Stimulated activated CD4-positive, alpha-beta T cell treated with anti-CD3 and anti-CD28 coated beads, Interleukin-2, amount 100 ng/mL, for 4 hours (primary cell): ENCODE measurements at places on chromosomes 4 and X.
A peak's percentile ranks its signal among the peaks of the same experiment; 100 is the strongest.

- no peak for DNase-seq
Measured at GRCh38 chr4:38703635-38704034, 39.6 kb downstream of the KLF3 start.

DNA sequence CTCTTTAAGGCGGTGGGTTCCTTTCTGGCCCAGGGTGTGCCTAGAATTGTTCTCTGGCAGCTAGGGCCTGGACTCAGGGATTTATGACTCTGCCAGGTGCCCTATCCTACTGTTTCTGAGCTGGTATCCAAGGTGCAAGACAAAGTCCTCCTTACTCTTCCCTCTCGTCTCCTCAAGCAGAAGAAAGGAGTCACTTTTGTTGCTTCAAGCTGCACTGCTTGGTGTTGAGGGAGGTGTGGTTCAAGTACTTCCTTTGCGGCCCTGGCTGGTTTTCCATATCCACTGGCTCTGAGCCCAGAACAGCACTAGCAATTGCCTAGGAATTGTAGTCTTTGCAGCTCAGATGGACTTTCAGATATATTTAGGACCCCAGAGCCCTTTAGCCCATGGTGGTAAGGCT, 39.3 kb downstream of the RTL3 start:
- DNase-seq: no peak

GRCh38 chr4:139808381-139808807, 142.8 kb downstream of the MGST2 start:
- DNase-seq: no peak

DNA sequence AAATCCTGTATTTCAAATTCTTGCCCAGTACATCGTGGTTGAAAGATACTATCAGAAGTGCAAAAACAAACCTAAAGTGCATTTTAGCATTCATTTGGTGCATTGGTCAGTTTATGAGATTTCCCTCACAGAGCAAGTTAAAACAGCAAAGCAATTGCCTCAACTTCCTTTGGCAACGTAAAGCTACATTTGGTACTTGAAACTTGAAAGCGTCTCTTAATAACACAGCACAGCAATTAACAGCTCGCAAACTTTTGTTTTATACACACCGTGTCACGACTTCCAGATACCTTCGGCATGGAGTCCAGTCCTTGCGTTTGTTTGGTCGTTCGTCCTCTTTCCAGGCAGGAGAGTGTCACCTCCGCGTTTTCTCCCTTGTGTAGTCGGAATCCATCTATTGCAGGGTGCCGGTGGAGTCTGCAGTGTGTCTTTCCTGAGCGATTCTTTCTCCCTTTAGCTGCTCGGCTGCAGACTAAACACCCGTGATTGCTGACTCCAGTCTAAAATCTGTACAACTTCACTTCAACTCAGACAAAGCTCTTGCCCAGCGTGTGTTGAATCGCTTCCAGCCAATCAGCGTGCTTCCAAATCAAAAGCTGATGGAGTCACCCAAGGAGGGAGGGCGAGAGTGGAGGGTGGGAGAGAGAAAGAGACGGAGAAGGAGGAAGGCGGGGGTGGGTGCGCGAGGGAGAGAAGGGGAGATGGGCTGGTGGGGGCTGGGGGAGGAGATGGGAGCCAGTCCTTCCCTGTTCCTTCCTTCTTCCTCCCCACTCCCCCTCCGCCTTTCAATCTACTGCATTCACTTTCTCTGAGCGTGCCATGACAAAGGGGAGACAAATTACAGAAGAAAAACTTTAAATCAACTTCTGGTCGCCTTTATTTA, at the start of gene PCDH18:
PCDH18 (minus strand) TSS at position 509 of the 883 bp plus-strand sequence; CDS start at position 103, 406 bp downstream.
- DNase-seq: no peak

DNA sequence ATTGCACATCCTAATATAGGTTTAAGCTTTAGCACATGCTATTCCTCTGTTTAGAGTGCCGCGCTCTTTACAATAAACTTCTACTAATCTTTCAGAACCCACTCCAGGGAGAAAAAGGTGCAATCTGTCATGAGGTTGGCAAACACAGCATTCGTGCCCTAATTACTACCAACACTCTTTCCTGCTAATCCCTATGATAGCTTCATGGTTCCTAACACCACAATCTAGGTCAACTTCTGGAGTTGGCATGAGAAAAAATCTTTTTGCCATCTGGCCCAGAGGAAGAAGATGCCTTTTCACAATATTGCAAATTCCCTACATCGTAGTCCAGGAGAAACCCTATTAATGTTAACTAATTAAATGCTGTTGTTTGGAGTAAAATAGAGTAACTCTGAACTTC, 39.6 kb downstream of the TMA16 start:
- DNase-seq: no peak

GRCh38 chr4:98341309-98341708, 80.1 kb downstream of the RAP1GDS1 start:
- DNase-seq: no peak

- DNase-seq: no peak
Measured at GRCh38 chr4:7661846-7662506, 227.2 kb upstream of the PSAPL1 start.

DNA sequence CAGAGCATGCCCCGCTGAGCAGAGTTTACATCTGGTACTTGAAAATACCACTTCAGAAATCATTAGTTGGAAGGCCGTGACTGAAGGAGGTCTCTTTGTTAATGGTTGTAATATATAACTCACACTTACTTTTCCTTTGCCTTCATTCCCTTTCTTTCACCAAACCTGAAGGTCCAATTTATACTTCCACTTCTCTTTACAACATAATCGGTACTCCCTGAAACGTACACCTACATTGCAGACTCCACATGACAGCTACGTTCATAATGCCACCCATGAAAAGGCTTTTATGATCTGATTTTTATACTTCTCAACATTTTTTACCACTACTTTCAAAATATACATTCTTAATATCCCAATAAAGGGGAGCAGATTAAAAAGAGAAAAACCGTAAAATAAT, 298.7 kb downstream of the C4orf33 start:
- DNase-seq: no peak

GRCh38 chrX:9953396-9953795, 13.8 kb upstream of the CLDN34 start:
- DNase-seq: no peak

DNA sequence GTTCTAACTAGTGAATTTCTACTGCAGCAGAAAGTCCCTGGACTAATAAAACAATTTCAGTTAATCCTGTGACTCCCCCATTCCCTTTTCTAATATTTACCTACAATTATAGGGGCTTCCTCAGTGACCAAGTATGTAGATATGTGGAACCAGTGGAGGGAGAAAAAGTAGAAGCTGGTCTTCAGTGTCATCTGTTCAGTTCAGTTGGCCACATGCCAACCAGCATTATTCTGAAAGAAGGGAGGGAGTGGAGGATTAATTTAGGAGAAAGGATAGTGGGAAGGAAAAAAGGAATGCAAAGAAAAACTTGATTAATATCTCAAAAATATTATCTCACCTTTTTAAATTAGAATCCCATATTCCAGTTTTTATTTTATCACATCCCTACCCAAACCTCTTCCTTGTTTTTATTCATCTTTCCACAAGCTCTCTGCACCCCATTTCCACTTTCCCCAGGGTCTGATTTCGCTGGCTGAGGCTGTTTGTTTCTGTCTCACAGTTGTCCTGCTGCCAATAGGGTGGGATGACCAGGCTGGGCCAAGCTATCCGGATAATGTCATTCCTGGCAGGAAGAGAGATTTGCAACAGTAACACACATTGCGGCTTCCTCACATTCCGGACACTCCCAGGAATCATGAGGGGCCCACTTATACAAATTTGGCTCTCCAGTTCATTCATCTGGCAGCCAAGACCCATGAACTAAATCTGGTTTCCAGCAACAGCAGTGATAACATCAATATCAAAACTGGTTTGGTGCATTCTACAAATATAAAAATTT, 24.6 kb upstream of the ANTXR2 start:
- no peak for DNase-seq

- DNase-seq: no peak
Measured at GRCh38 chr4:31548823-31549222, 828.7 kb downstream of the PCDH7 start.

- no peak for DNase-seq
Measured at GRCh38 chrX:152899874-152900719, 2.2 kb downstream of the ZNF185 start.

- DNase-seq: peak; percentile 13
Measured at GRCh38 chr4:88697141-88697540, 488 bp downstream of the NAP1L5 start.

GRCh38 chr4:148445071-148445859, 3.1 kb upstream of the NR3C2 start:
- DNase-seq: peak; percentile 74

GRCh38 chr4:153152501-153153338, 51.5 kb upstream of the TRIM2 start:
- peak; percentile 55 for DNase-seq

- no peak for DNase-seq
Measured at GRCh38 chrX:124534536-124534935, 188.2 kb downstream of the SH2D1A start.

GRCh38 chrX:68666580-68666979, 19.1 kb downstream of the STARD8 start:
- no peak for DNase-seq

DNA sequence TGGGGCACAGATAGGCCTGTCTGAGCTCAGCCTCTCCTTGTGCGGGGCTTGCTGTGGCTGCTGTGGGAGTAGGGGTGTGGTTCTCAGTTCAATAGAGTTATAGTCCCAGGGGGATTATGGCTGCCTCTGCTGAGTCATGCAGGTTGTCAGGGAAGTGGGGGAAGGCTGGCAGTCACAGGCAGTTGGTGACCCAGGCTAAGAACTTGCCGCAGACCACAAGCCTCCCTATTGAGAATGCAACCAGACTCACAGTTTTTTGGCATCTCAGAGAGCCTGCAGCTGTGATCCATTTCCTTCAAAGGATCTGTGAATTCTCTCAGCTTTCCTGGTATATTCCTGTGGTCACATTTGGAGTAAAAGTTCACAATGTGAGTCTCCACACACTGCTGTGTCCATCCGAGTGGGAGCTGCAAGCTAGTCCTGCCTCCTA, 364.9 kb downstream of the ZNF674 start:
- DNase-seq: no peak

DNA sequence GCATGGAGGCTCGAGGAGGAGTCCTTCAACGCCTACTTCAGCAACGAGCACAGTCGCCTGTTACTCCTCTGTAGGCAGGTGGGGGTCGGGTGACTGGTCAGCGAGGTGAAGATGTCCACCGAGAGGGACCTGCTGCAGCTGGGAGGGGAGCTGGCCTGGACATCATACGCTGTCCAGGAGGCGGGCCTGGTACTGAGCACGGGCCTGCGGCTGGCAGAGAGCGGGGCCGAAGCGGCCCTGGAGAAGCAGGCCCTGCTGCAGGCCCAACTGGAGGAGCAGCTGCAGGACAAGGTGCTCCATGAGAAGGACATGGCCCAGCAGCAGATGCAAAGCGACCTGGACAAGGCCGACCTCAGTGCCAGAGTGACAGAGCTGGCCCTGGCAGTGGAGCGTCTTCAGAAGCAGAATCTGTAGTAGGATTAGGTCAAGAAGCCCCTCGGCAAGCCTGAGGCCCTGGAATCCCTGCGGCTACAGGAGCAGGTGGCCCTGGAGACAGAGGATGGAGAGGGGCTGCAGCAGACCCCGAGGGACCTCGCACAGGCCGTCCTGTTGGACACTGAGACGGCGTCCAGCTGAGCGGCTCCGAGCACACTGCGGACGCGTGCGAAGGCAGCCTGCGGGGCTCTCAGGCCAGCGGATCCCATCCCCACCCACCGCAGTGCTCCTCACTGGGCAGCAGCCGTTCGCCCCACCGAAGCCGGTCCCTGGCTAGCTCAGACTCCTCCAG, 11.9 kb downstream of the SMIM10L2A start:
- DNase-seq: no peak

- DNase-seq: no peak
Measured at GRCh38 chr4:37991623-37992410, 31.6 kb downstream of the PTTG2 start.

DNA sequence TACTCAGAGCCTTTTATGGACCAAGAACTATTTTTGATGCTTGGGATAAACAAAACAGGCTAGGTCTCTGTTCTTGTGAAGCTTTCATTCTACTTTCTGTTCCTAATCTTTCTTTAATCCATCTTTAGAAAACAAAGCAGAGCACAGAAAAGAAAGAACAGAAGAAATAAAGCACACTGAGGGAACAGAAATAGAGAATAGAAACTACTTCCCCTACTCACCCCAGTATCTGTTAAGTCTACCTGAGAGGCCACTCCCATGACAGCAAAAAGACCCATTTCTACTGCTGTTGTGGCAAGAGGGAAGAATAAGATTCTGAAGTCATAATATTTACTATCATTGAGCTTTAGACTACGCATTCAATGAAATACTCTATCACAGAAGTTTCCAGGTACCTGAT, 9.2 kb downstream of the RFC1 start:
- DNase-seq: no peak

GRCh38 chr4:87469390-87469789, 47.0 kb downstream of the NUDT9 start:
- no peak for DNase-seq

- no peak for DNase-seq
Measured at GRCh38 chr4:145216535-145216934, 36.1 kb upstream of the OTUD4 start.

DNA sequence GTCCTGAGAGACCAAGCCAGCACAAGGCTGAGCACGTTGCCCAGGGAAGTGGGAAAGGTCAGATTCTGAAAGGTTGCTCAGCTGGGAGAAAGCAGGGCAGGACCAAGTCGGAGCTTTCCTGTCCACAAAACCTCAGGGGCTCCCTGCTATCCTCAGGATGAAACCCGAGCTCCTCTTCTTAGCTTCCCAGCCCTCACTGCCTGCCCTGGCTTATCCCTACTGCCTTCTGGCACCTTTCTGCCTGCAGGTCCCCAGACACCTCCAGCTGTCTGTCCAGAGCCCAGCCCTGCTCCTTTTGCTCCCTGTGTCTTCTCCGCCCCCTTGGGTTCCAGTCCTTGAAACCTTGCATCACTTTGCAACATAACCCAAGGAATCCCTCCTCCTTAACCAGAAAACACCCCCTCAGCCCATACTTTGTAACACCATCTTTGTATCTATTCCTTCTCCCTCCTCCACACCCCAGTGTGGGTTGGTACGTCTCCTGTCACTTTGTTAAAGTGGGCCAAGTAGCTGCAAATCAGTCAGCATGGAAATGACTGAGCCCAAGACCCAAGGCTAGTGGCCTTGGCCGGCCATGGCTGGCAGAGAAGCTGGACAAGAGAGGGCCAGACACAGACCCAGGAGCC, 20.0 kb upstream of the PRRG3 start:
- no peak for DNase-seq

DNA sequence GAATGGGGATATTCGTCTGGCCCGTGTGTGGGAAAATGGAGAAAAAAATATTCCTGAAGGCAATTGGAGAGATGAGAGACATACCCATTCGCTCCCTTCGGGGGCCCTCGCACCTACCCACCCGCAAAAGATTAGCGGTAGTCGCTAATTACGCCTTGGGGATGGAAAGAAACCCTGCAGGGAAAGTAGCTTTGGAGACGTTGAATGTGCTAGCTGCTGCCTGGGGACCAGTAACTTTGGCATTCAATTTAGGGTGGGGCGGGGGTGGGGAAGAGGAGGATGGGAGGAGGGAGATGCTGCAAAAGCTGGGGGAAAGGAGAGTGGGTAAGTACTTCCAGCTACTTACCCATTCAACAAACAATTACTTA, 407 bp upstream of the ZC4H2 start:
- DNase-seq: no peak

GRCh38 chrX:29518100-29518499, 697.3 kb upstream of the MAGEB2 start:
- no peak for DNase-seq

- no peak for DNase-seq
Measured at GRCh38 chrX:72621625-72622485, 49.2 kb upstream of the HDAC8 start.

GRCh38 chr4:182409271-182409670, 166.1 kb downstream of the TENM3 start:
- no peak for DNase-seq
